ENCODE measurements at places on chromosomes 6 and 20. TPM values are rescaled to one million over a fixed set of nuclear protein-coding genes. Genes with fewer than 3 reads are reported as not detected.

The C4B gene
- total RNA-seq, result 10.5 TPM

The PAX1 gene
- total RNA-seq, result not detected

The LCA5 gene
- total RNA-seq, result 4.2 TPM

The CLDN20 gene
- not detected for total RNA-seq

- H3K4me3 ChIP-seq, result no peak overlapping the region
- no peak overlapping the region for H3K27ac ChIP-seq
- H3K4me1 ChIP-seq, result peaks cover 68% of the 10 kb centered on the region
- no peak for DNase-seq
- H3K27me3 ChIP-seq, result no peaks in the 10 kb centered on the region
Observed at GRCh38 chr20:25254986-25255680, 7.2 kb downstream of the PYGB start.

GRCh38 chr6:118735320-118735719, 83.9 kb upstream of the CEP85L start:
- no peak overlapping the region for H3K27ac ChIP-seq
- H3K27me3 ChIP-seq, result peaks cover 31% of the 10 kb centered on the region
- DNase-seq, result no peak
- no peaks in the 10 kb centered on the region for H3K36me3 ChIP-seq

DNA sequence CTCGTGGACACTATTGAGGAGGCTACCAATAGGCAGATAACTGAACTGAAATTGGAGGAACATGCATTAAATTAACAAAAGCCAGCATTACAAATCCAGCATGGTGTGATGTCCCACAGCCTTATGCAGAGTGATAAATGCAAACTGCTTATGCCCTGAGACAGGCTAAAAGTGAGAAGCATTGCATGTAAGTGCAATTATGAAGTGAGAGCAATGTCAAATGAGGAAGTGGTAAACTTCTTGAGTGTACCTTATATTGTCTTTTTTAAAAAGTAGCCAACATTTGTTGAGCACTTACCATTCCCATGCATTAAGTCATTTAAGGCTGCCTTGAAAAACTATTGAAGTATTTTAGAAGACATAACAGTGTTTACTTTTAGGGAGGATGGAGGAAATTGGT, 212.2 kb downstream of the TBC1D7 start:
- H3K4me1 ChIP-seq, result no peaks in the 10 kb centered on the region
- H3K4me3 ChIP-seq, result no peak overlapping the region
- no peaks in the 10 kb centered on the region for H3K36me3 ChIP-seq
- DNase-seq, result no peak

DNA sequence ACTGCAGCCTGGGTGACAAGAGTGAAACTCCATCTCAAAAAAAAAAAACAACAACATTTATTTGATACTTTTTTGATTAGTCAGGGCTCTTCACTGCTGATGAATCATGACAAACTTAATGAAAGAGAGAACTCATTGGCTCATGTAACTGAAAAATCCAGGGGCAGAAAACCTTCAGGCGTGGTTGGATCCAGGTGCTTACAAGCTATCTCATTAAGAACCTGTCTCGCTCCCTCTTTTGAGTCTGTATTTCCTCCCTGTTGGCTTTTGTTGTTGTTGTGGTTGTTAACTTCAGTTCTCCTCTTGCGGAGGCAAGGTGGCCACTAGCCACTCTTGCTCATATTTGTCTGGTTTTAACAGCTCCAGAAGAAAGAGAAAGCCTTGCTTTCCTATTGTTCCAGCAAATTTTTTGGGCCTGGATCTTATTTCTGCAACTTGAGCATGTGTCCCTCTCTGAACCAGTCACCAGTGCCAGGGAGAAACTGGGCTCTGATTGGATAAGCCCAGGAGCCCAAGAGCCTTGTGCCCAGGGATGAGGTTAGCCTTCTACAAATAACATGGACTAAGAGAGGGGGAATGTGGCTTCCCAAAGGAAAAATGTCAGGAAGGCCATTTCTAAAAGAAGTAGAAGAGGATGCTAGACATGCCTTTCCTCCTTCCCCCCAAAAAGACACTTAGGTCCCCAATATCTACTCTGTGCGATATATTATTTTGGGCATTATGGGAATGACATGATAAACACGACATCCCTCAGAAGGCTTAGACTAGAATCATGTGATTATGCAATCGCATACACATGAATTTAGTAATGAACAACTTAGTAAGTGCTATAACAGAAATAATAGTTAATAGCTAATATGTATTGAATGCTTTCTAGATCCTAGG, 64.5 kb downstream of the PHACTR2 start:
- peaks cover 25% of the 10 kb centered on the region for H3K36me3 ChIP-seq
- peaks cover 76% of the 10 kb centered on the region for H3K4me1 ChIP-seq
- no peak overlapping the region for H3K4me3 ChIP-seq

DNA sequence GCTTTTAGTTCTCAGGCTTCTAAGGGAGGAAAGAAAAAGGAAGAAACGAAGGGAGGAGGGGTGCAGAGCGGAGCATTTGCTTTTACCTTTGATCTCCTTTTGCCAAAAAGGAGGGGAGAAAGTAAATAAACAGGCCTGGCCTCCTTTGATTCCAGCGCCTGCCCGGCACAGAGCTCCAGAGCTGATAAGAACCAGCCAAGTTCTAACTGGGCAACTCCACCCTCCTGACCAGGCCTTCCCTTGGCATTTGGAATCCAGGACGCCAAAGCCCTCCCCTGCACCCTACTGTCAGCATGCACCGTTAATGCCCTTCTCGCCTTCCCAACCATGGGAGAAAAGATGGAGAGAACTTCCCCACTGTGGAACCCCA, 120.8 kb upstream of the PTPN1 start:
- no peak overlapping the region for H3K27ac ChIP-seq
- H3K4me3 ChIP-seq, result no peak overlapping the region
- H3K4me1 ChIP-seq, result peaks cover 22% of the 10 kb centered on the region
- no peak for DNase-seq

DNA sequence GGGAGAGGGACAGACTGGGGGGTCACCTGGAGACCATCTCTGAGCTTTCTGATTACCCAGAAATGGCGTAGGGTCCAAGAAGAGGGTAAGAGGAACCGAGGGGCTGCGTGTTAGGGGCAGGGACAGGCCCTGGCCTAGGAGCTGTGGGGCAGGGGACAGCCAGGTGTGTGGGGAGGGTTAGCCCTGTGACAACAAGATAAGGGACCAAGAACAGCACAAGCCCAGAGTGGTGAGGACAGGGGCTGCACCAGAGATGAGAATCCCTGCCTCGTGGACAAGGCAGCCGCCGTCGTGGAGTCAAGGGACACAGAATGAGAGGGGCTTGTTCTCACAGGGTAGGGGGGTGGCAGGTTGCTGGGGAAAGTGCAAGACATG, 449 bp upstream of the AVP start:
- no peak overlapping the region for H3K4me3 ChIP-seq
- H3K36me3 ChIP-seq, result no peaks in the 10 kb centered on the region
- H3K27ac ChIP-seq, result no peak overlapping the region

DNA sequence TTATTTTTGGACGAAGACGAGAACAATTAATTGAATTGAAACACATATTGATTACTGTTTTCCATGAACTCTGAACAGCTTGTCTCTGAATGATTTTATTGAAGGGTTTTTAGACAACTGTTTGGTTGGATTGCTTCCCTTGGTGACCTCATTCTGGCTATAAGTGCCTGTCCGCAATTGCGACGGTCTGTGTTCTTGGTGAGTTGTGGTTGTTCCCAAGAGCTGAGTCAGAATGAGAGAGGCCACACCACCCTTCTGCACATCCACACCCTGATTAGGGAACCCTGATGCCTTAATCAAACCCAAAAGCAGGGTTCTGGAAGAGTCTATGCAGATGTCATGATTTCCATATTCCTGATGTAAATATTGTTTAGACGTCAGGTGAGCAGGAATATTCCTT, 747.0 kb downstream of the PTPRT start:
- H3K27ac ChIP-seq, result no peak overlapping the region
- H3K27me3 ChIP-seq, result no peaks in the 10 kb centered on the region
- DNase-seq, result no peak
- no peaks in the 10 kb centered on the region for H3K4me1 ChIP-seq

DNA sequence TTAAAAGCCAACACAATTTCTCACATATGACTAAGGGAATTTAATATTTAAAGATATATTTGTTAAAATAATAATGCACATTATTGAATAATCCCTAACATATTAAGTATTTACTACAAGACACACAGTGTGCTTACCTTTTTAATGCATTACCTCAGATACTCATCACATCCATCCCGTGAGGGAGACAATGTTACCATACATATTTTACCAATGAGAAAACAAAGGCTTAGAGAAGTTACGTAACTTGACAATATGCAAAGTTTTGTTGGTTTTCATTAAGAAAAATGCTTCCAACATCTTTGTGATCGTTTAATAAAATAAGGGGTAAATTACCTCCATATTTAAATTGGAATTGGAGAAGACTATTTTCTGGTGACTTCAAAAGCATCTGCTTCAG, 4.3 kb downstream of the IFNGR1 start:
- H3K36me3 ChIP-seq, result peaks cover 2% of the 10 kb centered on the region
- H3K27me3 ChIP-seq, result no peaks in the 10 kb centered on the region
